Fibroblast of gingiva (primary cell): ENCODE measurements at places on chromosomes 13 and 19.

DNA sequence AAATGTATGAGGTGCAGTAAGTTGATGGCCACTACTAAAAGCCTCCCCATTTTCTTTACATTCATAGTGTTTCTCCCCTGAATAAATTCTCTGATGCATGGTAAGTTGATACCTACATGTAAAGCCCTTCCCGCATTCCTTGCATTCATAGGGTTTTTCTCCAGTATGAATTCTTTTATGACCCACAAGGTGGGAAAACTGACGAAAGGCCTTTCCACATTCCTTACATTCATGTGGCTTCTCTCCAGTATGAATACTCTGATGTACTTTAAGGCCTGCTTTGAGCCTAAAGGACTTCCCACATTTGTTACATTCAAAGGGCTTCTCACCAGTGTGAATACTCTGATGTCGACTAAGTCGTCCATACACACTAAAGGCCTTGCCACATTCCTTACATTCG lies 20.5 kb downstream of the ZNF607 start:
- no peak for DNase-seq

DNA sequence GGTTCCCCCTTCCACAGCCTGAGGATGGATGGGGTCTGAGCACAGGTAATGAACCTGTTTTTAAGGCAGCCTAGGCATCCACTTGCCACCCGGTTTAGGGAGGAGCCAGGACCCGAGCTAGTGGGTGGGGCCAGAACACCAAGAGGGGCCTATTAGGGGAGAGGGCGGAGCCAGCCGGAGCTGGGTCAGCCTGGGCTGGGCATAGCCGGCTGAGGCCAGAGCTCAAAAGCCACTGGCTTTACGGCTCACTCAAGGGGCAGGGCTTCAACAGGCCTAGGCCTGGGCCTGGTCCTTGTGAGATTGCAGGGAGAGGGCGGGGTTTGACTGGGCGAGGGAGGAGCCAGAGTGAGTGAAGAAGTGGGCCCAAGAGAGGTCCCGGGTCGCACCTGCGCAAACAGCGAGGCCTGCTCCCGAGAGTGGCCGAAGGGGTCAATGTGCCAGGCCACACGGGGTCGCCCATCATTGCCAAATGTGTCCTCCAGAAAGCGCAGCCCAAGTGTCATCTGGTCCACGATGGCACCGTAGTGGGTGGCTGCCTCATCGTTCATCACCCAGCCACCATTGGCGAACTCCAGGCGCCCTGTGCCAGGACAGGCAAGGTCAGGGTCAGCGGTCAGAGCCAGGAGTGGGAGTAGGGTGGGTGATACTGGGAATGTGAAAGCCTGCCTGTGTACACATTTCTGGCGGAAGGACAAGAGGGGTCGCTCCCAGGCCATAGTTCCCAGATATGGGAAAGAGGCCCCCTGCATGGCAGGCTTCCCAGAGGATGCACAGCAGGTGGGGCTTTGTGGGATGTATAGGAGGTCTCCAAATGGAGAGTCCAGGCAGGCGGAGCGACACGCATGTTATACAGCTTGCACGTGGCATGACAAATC lies 1.9 kb downstream of the MAN2B1 start:
- no peak for DNase-seq

DNA sequence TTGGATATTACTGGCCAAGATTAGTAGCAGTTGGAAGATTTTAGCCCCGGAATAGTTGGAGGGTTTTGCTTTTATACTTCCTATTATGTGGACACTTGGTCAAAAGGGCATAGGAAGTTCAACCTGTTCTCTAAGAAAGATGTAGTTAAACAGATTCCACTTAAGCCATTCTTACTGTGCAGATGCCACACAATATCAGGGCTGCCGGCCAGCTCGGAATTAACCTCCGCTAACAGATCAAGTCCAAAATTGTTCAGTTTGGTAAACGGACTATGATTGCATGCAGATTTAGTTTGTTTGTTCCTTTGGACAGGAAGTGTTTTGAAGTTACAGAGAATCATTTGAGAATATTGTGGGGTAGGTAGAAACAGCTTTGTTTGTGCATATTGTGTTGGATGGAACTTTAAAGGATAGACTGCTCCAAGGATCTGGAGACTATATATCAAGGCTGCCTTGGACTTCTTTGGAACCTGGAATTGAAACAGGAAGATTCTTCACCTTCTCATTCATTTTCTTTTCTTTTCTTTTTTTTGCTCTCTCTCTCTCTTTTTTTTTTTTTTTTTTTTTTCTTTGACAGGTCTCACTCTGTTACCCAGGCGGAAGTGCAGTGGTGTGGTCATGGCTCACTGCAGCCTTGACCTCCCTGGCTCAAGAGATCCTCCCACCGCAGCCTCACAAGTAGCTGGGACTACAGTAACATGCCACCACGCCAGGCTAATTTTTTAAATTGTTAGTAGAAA lies 5.0 kb upstream of the SPRY2 start:
- peak; percentile 31 for DNase-seq

GRCh38 chr13:112194167-112194530 lies 127.2 kb downstream of the SOX1 start:
- no peak for DNase-seq

DNA sequence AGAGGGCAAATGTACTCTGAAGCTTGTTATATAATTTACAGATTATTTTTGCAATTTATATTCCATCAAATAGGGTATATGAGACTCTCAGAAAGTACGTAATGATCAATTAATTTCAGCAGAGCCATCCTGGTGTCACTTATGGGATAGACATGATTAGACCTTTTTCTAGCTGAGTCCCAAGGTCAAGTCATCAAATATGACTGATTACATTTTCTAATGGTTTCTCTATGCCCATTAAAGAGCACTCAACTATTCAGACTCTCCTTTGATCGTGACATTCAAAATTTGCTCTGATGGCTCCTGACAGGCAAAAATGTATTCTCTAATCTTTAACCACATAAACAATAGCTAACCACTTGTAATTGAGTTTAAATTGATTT lies 469.2 kb downstream of the COG6 start:
- DNase-seq: no peak

DNA sequence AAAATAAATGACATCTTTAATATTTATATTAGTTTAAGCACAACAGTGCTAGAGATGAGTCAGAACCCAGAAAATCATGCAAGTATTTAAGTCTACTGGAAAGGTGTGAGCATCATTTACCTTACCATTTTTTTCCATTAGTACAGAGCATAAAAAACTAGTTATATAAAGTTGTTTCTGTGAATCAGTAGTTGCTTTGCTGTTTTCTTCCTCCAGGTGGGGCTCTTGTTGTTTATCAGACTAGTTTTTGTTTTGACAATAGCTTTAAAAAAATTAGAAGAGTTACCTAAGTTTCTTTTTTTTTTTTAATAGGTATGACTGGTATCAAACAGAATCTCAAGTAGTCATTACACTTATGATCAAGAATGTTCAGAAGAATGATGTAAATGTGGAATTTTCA lies 12.7 kb downstream of the SUGT1 start:
- peak; percentile 7 for DNase-seq

DNA sequence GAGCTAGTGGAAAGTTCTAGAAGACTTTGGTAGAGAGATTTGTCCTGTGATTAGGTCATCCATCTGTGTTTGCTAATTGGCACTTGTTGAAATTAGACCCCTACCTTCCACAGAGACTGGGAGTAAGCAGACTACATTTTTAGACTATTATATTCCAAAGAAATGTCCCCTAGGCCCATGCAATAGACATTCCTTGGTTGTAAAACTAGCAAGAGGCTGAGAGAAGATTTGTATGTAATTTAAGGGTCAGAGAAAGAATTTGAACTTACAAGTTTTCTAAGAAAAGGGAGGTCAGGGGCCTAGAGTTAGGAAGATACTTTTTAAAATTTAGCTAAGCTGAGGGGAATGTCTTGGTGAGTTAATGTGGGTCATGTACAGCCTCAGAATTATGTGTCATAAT lies 470.7 kb upstream of the SLITRK1 start:
- DNase-seq: no peak

- peak; percentile 79 for DNase-seq
These were observed 3.0 kb downstream of the PRKD2 start for GRCh38 chr19:46713781-46714443.

DNA sequence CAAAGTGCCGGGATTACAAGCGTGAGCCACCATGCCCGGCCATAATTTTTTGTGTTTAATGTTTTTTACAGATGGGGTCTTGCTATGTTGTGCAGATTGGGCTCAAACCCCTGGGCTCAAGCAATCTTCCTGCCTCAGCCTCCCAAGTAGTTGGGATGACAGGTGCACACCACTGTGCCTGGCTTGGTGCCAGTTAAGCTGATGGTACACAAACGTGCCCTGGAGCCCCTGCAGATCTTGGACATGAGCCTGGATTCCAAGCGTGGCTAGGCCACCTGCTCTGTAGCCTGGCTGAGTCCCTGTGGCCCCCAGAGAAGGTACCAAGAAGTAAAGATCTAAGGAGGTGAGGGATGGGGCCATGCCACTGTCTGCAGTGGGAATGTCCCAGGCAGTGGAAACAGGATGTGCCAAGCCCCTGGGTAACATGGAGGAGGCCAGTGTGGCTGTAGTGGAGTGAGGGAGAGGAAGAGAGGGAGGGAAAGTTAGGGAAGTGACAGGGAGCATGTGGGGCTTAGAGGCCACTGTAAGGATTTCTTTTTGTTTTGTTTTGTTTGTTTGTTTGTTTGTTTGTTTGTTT lies 7.0 kb downstream of the PRODH2 start:
- DNase-seq: no peak

DNA sequence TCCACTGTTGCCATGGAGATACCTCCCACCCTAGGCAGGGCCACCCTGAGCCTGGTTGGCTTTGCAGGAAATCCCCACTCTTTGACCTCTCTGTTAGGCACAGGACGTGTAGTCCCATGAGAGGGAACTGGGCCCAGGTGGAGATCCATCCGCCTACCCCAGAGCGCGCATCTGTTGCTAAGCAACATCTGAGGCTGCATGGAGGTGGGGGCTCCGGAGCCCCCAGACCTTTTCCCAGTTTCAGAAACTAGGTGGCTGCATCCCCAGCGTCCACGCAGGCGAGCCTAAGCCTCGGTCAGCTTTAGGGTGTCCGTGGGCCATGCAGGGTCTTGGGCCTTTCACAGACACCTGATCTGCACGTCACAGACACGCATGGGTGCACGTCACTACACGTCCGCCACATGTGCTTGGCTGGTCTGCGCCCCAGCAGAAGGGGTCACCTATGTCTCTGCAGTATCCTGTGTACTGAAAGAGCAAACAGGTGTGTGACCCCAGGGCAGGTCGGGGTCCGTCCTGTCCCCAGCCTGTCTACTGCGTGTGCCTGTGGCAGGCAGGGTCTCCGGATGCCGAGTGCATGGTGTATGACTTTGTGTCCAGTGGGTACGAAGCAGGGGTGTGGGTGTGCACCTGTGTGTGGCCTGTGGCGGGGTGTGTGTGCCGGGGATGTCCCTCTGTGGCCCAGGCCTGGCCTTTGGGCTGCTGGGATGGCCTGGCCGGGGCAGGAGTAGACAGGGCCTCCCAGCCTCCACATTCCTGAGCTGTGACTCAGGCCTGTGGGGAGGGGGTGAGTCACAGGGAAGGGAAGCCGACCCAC lies 4.1 kb upstream of the CIRBP start:
- peak; percentile 86 for DNase-seq

- DNase-seq: peak; percentile 10
These were observed 2.4 kb downstream of the RNF6 start for GRCh38 chr13:26219726-26220125.

- no peak for DNase-seq
These were observed 81.4 kb downstream of the ALOX5AP start for GRCh38 chr13:30816736-30817135.

DNA sequence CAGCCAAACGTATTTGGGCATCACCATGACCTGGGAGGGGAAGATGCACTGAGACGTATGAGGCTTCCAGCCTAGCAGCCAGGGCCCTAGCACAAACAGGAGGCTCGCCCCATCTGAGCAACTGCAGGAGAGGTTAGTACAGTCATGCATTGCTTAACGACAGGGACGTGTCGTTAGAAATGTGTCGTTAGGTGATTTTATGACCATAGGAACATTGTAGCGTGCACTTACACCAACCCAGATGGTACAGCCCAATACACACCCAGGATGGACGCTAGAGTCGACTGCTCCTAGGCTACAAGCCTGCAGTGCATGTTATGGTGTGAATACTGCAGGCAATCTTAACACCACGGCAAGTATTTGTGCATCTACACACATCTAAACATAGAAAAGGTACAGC lies 9.3 kb downstream of the CD177 start:
- DNase-seq: no peak

GRCh38 chr19:34335914-34336313 lies 29.1 kb upstream of the GPI start:
- no peak for DNase-seq

DNA sequence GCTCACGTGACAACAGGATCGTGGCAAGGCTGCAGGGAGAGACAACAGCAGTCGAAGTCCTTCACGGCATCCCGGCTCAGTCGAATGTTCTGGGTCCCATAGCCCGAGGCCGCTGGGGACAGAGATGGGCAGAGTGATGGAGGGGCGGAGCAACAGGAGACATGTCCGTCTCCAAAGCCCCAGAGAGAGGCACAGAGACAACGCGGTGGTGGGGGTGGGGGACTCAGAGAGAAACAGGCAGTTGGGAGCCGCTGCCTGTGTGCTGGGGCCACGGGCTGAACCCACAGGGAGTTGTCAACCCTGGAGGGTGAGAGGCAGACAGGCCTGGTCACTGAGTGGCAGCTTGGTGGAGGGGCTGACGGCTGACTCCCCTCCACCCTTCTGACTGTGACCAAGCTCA lies 20.4 kb downstream of the NOSIP start:
- DNase-seq: no peak

- DNase-seq: no peak
These were observed 9.0 kb downstream of the EFNA2 start for GRCh38 chr19:1294688-1295087.

DNA sequence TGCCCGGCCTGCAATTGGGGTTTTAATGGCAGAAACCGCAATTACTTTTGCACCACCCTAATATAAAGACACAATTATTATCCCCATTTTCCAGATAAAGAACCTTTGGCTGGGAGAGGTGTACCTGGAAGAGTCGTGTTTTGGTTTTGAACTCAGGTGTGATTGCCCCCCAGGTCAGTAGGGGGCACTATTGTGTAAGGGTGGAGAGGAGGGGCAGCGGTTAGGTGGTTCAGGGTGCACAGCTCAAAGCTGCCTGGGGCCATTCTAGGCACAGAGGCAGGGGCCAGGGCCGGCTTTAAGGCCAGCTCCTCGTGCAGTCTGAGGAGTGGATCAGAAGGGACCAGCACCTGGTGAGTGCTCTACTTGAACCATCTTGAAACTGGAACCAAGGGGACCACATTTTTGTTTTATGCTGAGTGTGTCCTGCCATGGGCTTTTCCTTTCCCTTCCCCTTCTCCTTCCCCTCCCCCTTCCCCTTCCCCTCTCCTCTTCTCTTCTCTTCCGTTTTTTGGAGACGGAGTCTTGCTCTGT lies 5.8 kb upstream of the FCGRT start:
- no peak for DNase-seq

DNA sequence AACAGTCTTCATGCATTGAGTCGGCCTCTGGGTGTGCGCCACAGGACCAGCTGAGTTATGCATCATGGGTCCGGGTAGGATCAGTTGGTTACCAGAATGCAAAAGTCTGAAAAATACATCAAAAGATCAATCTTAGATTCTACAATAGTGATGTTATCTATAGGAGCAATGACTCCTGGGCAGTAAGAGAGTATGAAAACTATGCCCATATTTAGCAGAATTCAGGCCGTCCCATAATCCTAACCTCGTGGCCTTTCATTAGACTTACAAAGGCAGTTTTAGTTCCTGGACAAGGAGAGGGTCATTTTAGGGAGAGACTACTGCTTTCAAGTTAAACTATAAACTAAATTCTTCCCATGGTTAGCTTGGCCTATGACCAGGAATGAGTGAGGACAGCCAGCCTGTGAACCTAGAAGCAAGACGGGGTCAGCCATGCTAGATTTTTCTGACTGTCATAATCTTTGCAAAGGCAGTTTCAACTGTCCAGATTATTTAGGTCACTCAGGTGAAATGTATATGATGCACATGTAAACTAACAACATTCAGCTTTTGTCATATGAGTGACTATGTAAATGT lies 11.8 kb upstream of the CDADC1 start:
- no peak for DNase-seq
